ENCODE measurements at places on chromosomes 3 and 15.

DNA sequence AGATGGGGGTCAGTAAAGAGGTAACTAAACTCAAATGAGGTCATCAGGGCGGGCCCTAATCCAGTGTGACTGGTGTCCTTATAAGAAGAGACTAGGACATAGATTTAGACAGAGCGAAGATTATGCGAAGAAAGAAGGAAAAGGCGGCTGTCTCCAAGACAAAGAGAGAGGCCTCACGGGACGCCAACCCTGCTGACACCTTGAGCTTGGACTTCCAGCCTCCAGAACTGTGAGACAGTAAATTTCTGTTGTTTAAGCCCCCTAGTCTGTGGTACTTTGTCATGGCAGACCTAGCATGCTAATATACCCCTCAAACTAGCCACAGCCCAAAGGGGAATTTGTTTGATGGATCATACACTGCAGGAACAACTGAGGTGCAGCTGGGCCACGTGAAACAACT, 183.0 kb downstream of the ABHD5 start:
- DNase-seq = no peak

DNA sequence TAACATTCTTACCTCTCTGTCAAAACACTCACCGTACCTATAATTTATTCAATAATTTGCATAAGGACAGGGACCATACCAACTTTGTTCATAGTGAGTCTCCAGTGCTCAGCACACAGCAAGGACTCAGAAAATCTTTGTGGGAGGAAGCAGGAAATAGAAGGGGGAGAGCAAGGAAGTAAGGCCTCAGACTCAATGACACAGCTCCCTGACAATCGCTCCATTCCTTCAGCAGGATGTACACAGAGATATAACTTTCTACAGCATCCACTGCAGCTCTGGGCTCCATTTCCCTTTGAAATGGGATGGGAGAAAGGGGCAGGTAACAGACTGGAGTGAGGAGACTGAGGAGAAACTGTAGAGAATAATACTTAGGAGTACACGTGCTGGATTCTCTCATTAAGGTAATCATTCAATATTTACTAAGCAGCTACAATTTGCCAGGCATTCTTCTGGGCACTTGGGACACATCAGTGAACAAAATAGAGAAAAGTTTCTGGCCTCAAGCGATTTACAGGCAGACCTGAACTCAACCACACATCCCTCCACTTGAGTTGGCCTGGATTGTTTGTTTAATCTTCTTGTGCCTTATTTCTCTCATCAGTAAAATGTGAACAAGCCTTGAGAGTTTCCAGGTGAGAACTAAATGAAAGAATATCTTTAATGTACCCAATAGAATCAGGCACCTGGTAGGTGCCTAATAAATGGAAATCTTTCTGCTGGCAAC, 330.3 kb upstream of the THBS1 start:
- DNase-seq = no peak

DNA sequence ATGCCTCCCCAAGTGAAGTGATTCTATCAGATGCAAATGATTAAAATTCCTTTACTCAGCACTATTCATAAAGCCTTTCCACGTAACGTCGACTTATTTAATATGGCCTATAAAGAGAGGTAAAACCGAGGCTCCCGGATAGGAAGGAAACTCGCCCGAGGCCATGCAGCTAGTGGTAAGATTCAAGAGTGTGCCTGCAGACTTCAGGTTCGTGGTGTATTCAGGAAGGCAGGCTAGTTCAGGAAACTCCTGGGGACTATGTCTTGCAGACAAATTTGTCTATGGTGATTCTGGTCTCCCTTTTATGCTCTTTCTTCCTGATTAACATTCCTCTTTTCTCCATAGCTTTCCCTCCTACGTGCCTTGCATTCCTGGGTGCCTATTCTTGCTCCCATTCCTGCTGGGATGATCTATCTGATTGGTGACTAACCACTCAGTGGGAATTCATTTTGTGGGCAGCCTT, 150.7 kb downstream of the SST start:
- no peak for DNase-seq

DNA sequence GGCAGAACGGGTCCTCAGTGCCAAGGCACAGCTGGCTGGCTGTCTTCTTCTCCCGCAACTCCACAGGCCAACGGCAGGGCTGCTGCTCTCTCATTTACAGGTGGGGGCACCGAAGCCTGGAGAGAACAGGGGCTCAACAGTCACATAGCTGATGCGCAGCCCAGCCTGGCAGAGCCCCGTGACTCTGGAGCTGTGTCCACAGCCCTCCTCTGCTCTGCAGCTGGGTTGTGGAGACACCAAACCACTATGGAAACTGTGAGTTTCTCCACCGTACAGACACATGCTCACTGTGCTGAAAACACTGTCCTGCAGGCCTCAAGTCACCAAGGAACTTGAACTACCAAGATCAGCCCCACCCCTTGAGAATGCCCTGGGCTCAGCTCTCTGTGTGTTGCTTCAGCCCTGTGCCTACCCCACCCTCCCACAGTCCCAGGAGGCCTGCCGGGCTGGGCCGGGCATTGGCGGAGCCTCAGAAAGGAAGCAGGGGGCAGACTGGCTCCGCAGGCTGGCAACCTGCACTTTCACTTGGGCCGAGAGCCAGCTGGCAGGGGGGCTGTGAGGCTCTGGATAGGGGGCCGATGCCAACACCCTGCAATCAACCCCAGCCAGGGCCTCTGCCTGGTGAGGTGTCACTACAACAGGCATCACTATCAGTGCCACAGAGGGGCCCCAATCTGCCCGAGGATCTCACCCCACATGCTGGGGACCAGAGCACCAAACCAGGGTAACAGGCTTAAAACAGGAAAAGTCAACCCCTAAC, 113.7 kb upstream of the RPL32 start:
- peak; percentile 60 for DNase-seq

- DNase-seq = peak; percentile 29
Measured at GRCh38 chr3:110859336-110859735, 212.3 kb upstream of the NECTIN3 start.

GRCh38 chr3:121601212-121601812, 8.1 kb downstream of the FBXO40 start:
- DNase-seq = no peak

DNA sequence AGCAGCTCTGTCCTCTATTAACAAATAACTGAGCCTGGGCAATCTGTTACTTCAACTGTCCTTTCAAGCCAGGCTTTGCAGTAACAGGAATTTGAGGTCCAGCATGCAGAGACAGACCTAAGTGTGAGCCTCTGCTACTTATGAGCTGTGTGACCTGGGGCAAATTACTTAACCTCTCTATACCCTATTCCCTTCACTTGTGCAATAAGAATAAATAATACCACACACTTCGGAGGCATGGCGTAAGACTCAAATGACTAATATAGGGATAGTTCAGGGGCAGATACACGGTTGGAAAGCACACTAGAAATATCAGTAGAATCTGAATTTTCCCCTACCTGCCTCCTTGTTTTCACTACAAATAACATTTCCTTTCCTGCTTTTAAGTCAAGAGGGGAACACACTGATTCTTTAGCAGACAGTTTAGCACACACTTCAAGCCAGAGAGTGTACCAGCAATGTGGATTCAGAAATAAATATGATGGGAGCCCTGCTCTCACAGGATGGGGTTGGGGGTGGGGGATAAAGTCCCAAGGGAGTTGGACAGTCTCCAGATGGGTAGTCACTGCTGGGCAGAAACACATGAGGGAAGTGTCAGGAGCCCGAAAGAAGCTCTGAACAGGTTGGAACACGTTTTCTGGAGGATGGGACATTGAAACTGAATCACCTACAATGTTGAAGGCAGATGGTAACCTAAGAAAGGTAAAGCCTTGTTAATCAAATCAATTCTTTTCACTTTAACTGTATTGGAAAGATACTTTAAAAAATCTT, 61.8 kb upstream of the RBP1 start:
- DNase-seq = peak; percentile 69

DNA sequence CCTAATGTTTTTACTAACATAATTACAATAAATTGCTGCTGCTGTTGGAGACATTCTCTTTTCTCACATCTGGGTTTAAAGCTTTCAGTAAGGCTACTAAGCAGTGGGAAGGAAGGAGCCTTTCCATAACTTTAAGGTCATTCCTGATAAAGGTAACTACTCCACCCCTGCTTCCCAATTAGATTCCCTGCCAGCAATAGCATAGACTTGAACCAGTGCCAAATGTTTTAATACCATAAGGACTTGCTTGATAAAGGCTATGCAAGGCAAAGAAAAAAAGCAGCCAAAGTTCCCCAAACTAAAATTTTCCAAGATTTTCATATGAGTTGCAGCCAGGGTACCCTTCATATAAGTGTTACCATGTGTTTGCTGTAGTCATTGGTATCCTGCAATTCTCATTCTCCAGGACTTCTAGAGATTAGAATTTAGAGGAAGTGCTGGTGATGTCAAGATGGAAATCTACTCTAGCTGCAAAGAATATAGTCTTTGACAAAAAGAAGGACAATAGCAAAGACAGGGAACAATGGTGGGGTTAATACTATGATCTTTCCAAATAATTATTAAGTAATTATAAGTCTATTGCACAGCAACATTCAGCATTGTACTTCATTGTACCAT, 106.1 kb downstream of the FILIP1L start:
- peak; percentile 14 for DNase-seq

DNA sequence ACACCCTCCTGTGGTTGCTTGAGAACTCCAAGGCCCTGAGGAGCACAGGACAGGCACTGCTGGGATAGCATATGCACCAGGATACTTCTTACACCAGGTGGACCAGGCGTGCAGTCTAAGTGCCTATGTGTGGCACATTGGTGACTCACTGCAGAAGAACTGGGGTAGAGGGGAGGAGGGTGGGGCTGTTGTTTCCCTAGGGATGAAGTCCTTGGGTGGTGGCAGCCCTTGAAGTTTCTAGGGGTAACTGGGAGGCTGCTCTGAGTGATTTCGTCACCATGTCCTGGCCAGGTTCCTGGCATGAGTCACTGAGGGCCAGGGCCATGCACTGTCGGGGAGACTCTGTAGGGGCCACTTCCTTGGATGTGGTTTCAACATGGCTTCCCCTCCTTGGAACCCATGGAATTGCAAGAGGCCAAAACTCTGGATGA, 15.9 kb downstream of the MYZAP start:
- no peak for DNase-seq
